ENCODE measurements at places on chromosomes 12 and 14.
A peak's percentile ranks its signal among the peaks of the same experiment; 100 is the strongest.

GRCh38 chr12:32828120-32828519 is 68.5 kb downstream of the PKP2 start:
- H3K36me3 ChIP-seq, result no peaks in the 10 kb centered on the region
- DNase-seq, result no peak
- H3K4me1 ChIP-seq, result no peaks in the 10 kb centered on the region
- H3K27me3 ChIP-seq, result peaks cover 2% of the 10 kb centered on the region
- no peak overlapping the region for H3K27ac ChIP-seq

GRCh38 chr14:60331201-60332045 is 82.4 kb downstream of the PPM1A start:
- H3K36me3 ChIP-seq, result no peaks in the 10 kb centered on the region
- H3K4me3 ChIP-seq, result peak overlapping the region; percentile 95
- peaks cover 14% of the 10 kb centered on the region for H3K27me3 ChIP-seq
- H3K4me1 ChIP-seq, result peaks cover 11% of the 10 kb centered on the region

DNA sequence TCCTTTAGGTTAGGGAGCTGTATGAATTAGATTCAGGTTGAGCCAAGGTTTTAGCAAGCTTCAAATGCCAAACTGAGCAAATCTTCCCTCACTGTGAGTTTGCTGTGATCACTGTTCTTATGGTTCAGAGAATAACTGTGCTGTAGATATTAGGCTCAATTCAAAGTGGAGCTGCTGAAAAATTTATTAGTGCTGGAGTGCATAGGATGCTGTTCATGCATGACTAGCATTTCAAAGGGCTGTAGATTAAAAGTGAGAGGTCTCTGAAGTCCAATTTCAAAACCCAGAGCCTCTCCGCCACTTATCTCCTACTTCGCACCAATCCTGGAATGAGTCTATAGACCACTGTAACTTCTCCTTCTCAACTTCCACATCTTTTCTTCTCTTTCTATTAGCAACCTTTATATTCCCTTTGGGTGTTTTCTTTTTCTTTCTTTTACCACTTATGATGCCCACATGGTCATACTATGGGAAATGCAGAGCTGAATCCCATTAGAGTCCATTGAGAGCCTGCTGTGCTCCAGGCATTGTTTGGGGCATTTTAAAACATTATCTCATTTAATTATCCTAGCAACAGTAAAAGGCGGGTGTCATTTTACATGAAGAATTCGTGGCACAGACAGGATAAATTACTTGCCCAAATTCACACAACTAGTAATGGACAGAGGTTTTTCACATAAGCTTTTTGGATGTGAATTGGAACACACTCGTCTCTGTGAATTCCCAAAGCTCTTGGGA is 77.5 kb upstream of the EEA1 start:
- H3K36me3 ChIP-seq, result peaks cover 9% of the 10 kb centered on the region
- peaks cover 4% of the 10 kb centered on the region for H3K4me1 ChIP-seq
- no peak for DNase-seq
- H3K27me3 ChIP-seq, result no peaks in the 10 kb centered on the region
- H3K4me3 ChIP-seq, result no peak overlapping the region

DNA sequence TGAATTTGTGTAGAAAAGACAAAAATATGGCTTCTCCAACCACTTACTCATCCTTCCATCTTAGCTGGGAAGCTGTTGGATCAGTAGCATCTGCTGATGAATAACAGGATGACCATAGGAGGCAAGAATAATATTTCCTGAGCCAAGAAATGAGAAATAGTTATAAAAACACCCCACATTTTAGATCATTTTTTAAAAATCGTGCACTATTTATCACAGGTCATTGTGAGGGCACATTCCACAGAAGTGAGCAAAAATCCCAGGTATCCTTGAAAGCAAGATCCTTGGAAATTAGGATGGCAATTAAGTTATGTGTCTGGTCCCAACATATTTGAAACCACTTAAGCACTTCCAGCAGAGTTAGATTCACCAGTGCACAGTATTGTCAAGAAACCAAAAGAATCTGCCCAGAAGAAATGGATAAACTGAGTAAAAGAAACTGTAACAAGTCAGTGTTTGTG is 8.4 kb downstream of the FAR2 start:
- H3K36me3 ChIP-seq, result no peaks in the 10 kb centered on the region
- peaks cover 2% of the 10 kb centered on the region for H3K4me1 ChIP-seq
- H3K27me3 ChIP-seq, result peaks cover 2% of the 10 kb centered on the region
- no peak overlapping the region for H3K4me3 ChIP-seq
- no peak for DNase-seq

DNA sequence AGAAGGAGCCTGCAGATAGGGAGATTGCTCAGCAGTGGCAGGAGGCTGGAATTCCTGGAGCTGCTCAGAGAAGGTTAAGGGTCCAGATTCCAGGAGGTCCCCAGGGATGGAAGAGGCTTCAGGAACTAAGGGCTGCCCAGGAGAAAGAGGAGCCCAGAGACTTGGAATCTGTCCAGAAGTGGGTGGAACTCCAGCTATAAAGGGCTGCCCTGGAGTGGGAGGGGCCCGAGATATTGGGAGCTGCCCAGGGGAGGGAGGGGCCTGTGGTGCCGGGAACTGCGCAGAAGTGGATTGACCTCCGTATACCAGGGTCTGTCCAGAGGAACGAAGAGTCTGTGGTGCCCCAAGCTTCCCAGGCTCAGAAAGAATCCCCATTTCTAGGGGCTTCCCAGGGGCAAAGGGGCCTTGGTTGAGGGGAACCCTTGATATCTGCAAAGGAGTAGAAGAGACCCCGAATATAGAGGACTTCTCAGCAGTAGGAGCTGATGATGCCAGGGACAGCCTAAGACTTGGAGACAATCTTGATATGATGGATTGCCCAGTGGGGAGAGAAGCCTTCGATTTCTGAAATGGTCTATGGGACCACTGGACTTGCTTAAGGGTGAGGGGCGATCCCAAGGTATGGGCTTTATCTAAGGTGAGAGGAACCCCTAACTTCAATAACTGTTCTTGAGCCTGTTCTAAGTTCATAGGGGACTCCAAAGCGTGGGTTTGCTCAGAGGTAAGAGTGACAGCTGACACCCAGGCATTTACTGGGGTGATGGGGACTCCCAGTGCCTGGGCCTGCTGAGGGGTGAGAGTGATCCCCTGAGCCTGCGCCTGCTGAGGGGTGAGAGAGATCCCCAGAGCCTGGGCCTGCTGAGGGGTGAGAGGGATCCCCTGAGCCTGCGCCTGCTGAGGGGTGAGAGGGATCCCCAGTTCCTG is 45.0 kb downstream of the FAM186A start:
- no peak for DNase-seq
- H3K36me3 ChIP-seq, result no peaks in the 10 kb centered on the region
- H3K27ac ChIP-seq, result no peak overlapping the region
- H3K4me3 ChIP-seq, result no peak overlapping the region

GRCh38 chr14:95943699-95944098 is 67.1 kb downstream of the TUNAR start:
- no peaks in the 10 kb centered on the region for H3K4me1 ChIP-seq
- no peaks in the 10 kb centered on the region for H3K36me3 ChIP-seq
- no peak overlapping the region for H3K4me3 ChIP-seq
- no peak for DNase-seq
- no peak overlapping the region for H3K27ac ChIP-seq

DNA sequence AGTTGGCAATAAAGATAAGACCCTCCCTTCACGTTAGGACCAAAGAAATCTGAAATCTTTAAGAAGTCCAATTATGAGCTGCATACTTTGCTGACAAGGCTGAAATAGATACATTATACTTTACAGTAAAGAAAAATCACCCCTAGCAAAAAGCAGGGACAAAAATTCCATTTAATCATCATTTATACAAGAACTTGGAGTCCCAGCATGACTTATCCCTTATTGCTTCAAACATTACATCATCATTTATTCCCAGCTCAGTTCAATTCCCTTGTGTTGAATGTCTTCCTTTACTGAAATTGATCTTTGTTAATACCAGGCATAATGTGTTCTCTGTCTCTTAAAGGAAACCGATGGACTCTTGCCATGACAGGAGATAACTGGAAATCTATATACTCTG is 449.6 kb upstream of the CCDC196 start:
- no peaks in the 10 kb centered on the region for H3K4me1 ChIP-seq
- no peak overlapping the region for H3K4me3 ChIP-seq
- peaks cover 3% of the 10 kb centered on the region for H3K36me3 ChIP-seq
- peaks cover 17% of the 10 kb centered on the region for H3K27me3 ChIP-seq
- DNase-seq, result no peak

- H3K4me1 ChIP-seq, result no peaks in the 10 kb centered on the region
- H3K4me3 ChIP-seq, result no peak overlapping the region
- peaks cover 23% of the 10 kb centered on the region for H3K27me3 ChIP-seq
- H3K27ac ChIP-seq, result no peak overlapping the region
- H3K36me3 ChIP-seq, result no peaks in the 10 kb centered on the region
- DNase-seq, result no peak
These were observed 4.1 kb downstream of the IFI27 start for GRCh38 chr14:94114589-94115057.

- H3K36me3 ChIP-seq, result peaks cover 2% of the 10 kb centered on the region
- H3K27me3 ChIP-seq, result peaks cover 24% of the 10 kb centered on the region
- peak; percentile 60 for DNase-seq
These were observed at the start of gene CABP1 for GRCh38 chr12:120639771-120640721. TSS of gene CABP1 (plus strand) at chr12:120640626. CDS start at chr12:120640686, 60 bp downstream.

DNA sequence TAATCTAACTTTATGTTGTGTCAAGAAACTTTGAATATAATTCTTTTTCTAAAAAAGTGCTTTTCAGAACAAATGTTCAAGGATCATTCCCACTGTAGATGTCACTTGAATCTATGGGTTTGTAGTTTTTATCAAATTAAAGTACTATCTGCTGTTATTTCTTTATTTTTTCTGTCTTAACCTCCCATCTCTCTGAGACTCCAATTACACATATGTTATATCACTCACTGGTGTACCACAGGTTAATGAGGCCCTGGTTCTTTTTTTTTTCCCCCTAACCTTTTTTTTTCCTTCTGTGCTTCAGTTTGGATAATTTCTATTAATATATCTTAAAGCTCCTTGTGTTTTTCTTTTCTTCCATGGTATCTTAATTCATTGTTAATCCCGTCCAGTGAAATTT is 279.9 kb upstream of the RGS6 start:
- DNase-seq, result no peak
- no peak overlapping the region for H3K4me3 ChIP-seq
- no peaks in the 10 kb centered on the region for H3K4me1 ChIP-seq
- H3K27ac ChIP-seq, result no peak overlapping the region

- peaks cover 55% of the 10 kb centered on the region for H3K4me1 ChIP-seq
- peaks cover 1% of the 10 kb centered on the region for H3K36me3 ChIP-seq
- DNase-seq, result no peak
- H3K27ac ChIP-seq, result no peak overlapping the region
- no peaks in the 10 kb centered on the region for H3K27me3 ChIP-seq
- H3K4me3 ChIP-seq, result no peak overlapping the region
These were observed 184.7 kb downstream of the PRKCH start for GRCh38 chr14:61505815-61506809.

GRCh38 chr14:96808619-96809406 is 11.6 kb downstream of the VRK1 start:
- H3K4me1 ChIP-seq, result peaks cover 41% of the 10 kb centered on the region
- no peak overlapping the region for H3K4me3 ChIP-seq
- no peak overlapping the region for H3K27ac ChIP-seq
- H3K36me3 ChIP-seq, result peaks cover 8% of the 10 kb centered on the region

GRCh38 chr14:26602902-26603301 is 5.1 kb upstream of the NOVA1 start:
- no peak overlapping the region for H3K4me3 ChIP-seq
- H3K27ac ChIP-seq, result no peak overlapping the region
- DNase-seq, result no peak

DNA sequence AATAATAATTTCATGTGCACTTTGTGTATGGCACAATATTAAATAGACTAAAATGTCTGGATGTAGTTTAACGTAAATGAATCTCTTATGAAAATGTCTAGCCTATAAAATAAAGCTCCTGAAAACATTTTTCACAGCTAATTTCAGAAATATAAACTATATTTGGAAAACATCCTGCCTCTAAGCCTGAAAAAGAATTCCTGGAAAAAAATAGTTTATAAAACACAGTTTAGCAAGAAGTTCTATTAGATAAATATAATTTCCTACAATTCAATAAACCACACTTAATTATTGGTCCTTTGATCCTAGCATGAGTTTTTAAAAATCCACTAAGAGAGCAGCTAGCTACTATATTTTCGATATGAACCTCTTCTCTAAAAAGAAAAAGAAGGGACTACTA is 159.9 kb downstream of the ADAMTS20 start:
- H3K4me1 ChIP-seq, result no peaks in the 10 kb centered on the region
- no peak overlapping the region for H3K27ac ChIP-seq
- no peak overlapping the region for H3K4me3 ChIP-seq

GRCh38 chr14:92448786-92449185 is 64.8 kb upstream of the RIN3 start:
- no peaks in the 10 kb centered on the region for H3K27me3 ChIP-seq
- no peaks in the 10 kb centered on the region for H3K4me1 ChIP-seq
- no peak for DNase-seq
- H3K36me3 ChIP-seq, result no peaks in the 10 kb centered on the region

- H3K27me3 ChIP-seq, result no peaks in the 10 kb centered on the region
- no peak overlapping the region for H3K4me3 ChIP-seq
- H3K36me3 ChIP-seq, result peaks cover 7% of the 10 kb centered on the region
- DNase-seq, result no peak
- H3K4me1 ChIP-seq, result peaks cover 6% of the 10 kb centered on the region
These were observed 75.0 kb downstream of the TRMT5 start for GRCh38 chr14:60905923-60906322.

GRCh38 chr12:93589081-93589480 is 16.6 kb downstream of the SOCS2 start:
- H3K4me1 ChIP-seq, result peaks cover 10% of the 10 kb centered on the region
- no peak for DNase-seq
- H3K27ac ChIP-seq, result no peak overlapping the region

- H3K4me3 ChIP-seq, result no peak overlapping the region
- no peaks in the 10 kb centered on the region for H3K4me1 ChIP-seq
- H3K27ac ChIP-seq, result no peak overlapping the region
- DNase-seq, result no peak
- H3K27me3 ChIP-seq, result no peaks in the 10 kb centered on the region
These were observed 86.6 kb downstream of the TMTC3 start for GRCh38 chr12:88228720-88229119.
